CD4-positive, alpha-beta T cell treated with Interferon gamma for 1 hour (primary cell): ENCODE measurements at places on chromosomes 6 and 20.

DNA sequence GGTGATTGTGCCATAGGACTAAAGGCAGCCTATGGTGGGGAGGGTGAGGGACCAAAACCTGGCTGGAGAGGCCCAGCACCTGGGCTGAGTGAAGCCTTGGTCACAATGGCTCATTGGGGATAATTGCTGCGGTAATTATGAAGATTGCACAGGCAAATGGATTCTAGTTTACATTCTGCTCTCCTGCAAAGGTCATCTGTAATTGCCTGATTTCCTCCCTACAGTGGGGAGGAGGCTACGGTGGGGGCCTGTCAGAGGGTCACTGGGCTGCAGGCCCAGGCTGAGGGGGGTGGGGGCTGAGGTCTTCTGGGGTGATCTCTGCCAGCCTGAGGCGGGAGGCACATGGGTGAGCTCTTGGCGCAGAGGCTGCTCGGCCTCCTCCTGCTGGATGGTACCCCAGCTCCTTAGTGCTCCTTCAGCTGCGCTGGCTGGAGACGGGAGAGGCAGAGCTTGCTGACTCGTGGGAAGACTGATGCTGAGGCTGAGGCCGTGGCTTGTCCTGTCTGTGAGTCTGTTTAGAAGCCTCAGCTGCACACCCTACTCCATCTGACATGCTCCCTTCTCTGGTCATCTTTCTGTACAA lies 30.3 kb downstream of the PACSIN1 start:
- DNase-seq = no peak

DNA sequence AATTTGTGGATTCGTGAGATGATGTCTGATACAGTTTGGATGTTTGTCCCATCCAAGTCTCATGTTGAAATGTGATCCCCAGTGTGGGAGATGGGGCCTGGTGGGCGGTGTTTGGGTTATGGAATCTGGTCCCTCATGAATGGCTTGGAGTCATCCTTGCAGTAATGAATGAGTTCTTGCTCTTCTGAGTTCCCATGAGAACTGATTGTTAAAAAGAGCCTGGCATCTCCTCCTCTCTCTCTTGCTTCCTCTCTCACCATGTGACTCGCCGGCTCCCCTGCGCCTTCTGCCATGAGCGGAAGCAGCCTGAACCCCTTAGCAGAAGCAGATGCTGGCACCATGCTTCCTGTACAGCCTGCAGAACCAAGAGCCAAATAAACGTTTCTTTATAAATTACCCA lies 30.5 kb upstream of the RPP40 start:
- DNase-seq = peak; percentile 23

DNA sequence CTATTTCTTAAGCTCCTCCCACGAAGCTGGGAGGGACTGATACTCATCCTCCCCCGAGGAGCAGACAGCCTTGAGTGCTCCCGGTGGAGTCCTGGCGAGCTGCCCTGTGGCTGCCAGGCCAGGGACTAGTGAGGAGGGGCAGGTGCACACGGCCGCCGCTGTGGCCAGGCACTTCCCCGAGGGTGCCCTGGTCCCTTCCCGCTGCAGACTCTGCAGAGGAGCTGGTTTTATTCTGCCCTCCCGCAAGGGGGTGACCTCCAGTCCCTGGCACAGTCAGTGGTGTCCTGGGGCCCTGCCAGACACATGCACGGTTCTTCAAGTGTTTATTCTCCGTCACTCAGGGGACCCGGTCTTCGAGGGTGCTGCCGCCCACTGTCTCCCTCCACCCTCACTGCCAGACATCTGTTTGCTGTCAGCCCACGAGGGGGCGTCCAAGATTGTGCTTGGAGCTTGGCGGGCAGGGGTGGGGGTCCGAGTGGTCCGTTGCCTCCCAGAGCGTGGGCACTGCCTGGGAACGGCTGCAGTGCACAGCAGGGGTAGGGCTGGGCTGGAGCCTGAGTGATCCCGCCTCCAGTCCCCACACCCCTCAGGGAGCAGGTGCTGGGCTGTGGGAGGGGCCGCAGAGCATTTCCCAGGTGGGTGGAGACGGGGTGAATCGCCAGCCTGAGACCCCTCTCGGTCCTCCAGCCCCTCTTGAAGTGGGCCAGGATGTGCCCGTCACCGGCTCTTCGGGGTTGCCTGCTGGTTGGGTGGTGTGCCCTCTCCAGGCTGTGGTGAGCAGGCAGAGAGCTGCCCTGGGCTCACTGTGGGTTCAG lies 3.1 kb upstream of the CABLES2 start:
- DNase-seq = peak; percentile 25

- DNase-seq = no peak
Observed at GRCh38 chr6:129577691-129578090, 132.3 kb downstream of the ARHGAP18 start.

DNA sequence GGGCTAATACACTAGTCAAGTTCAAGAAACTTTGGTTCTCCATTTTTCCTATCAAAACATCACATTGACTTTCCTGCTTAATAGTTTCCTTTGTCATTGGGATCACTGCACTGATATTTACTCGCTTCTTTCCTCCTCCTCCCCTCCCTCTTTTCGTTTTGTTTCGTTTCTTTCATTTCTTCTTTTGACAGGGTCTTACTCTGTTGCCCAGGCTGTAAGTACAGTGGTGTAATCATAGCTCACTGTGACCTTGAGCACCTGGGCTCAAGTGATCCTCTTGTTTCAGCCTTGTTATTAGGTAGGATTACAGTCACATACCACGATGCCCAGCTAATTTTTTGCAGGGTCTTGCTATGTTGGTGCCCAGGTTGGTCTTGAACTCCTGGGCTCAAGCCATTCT lies 12.3 kb downstream of the PAQR8 start:
- no peak for DNase-seq

GRCh38 chr20:58542411-58543095 lies 27.4 kb upstream of the APCDD1L start:
- no peak for DNase-seq

- no peak for DNase-seq
Observed at GRCh38 chr6:166530211-166531095, 56.0 kb downstream of the RAMACL start.
